ENCODE measurements at places on chromosomes 1 and 21.

GRCh38 chr1:96837057-96837780 lies 115.6 kb downstream of the PTBP2 start:
- DNase-seq = no peak

- no peak for DNase-seq
These were observed 17.8 kb downstream of the GPBP1L1 start for GRCh38 chr1:45668526-45668925.

GRCh38 chr21:45078877-45079281 lies 4.5 kb downstream of the ADARB1 start:
- peak; percentile 60 for DNase-seq

DNA sequence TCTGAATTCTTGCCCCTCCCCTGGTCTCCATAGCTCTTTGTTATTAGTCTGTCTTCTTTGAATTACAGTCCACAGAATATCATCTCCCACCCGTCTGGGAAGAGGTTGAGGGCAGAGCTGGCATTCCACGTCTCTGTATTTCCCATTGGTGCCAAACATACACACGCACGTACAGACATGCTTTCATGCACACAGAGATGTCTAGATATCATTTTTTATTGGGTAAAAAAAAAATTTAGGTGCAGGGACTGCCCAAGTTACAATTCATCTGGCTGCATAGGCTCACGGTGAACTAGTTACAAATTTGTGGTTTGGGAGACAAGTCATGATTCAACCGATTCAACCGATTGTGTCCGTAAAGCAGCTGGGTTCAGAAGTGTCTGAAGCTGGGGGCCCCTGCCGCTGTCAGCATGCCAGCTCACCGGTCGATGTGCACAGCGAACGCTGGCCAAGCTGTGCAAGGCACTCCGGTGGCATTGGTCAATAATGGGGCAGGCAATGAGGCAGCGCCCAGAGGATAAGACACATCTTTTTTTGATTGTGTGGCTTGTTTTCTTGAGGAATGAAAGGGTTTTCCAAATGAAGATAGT lies 73.7 kb downstream of the KCNN3 start:
- DNase-seq = no peak

DNA sequence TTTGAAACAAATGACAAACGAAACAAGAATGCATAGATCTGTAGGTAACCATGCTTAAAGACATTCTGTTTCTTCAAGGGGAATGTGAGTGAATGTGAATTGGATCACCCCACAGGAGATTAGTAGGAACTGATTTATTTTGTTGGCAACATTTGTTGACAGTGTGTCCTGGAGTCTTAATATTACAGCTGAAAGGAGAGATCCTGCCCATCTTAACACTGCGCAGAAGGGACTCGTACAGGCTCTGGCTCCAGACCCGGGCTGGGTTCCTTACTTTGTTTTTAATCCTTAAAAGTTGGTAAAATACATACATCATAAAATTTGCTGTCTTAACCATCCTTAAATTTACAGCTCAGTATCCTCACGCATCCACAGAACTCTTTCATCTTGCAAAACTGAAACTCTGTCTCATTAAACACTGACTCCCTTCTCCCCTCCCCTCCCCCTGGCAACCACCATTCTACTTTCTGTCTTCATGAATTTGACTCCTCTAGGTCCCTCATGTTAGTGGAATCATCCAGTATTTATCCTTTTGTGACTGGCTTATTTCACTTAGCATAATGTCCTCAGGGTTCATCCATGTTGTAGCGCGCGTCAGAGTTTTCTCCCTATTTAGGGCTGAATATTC lies 74.1 kb downstream of the GALNT2 start:
- DNase-seq = no peak

DNA sequence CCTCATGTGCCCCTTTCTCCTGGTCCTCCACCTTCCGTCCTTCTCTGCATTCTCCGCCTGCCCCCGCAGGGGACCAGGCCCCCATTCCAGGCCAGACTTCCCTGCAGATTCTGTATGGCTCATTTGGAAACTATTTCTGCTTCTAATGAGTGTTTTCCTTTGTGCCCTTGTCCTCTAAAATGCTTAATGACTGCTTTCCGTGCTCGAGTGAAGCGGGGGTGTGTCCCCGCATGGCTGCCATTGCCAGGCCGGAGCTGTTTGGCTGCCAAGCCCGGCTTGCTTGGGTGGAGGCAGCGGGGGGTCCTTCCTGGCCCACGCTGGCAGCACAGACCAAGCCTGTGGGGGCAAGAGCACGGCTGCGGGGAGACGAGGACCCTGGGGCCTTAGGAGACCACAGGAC lies 299.3 kb upstream of the VAMP3 start:
- DNase-seq = no peak

DNA sequence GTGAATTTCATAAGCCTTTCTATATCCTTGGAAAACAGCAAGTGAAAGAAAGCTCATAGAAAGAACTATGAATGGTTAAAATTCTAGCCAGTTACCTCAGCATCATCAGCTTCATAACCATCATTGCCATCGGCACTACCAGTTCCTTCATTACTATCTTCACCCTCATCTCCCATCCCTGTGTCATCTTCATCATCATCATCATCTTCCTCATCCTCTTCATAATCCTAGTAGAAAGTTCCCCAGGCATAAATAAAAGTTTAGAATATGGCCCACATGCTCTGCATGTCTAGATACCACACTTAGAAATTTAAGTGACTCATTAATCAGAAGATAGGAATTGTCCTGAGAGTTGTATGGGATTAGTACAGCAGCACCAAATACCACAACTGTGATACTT lies 49.0 kb downstream of the TPR start:
- DNase-seq = no peak

DNA sequence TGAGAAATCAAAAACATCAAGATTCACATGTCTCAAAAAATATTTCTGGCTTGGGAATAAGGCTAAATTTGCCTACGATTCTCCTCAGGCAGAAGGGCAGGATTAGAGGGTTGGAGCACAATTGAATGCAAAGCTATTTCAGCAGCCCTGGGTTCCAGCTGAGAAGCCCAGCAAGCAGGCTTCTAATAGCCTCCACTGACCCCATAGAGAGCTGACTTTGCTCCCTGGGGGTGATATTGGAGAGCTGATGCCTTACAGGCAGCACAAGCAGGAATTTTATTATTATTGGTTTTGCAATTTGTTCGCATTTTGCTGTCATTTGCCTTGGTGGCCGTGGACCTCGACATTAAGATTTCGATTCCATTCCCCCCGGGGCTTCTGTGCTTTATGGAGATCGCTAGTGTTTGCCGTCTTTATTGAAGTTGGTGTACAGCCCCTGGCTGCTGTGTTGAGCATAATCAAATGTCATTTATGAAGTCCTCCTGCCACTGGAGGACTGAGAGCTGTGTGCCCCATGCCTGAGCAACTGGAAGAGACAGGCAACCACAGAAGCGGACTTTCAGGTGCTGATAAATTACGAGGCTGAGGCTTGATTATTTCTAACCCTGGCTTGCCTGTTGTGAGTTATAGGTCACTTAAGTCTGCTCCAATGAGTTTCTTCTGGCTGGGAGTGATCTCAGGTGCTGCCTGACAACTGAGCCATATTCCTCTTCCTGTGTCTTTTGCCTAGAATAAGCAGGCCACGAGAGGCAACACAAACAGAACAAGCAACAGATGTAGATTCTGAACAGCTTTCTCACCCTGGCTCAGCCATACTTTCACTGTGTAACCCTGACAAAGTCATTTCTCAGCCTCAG lies 518.4 kb upstream of the CAMK1G start:
- no peak for DNase-seq

GRCh38 chr1:92691925-92692324 lies 93.0 kb downstream of the EVI5 start:
- DNase-seq = no peak

DNA sequence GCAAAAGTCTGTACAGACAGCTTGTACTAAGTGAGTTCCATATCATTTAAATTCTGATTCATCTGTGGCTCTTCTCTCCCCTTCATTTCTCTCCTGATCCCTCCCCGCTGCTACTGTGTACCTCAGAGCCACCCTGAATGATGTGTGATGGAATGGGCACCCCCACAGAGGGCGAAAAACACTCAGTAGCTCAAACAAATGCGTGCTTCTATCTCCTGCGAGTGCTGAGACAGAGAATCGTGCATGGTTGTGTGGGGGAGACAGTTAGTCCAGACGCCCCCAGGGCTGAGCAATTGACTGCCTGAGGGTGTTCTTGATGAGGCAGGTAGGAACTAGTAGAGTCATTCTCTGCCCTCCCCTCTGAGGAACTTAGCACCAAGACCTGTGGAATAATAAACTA lies 269.8 kb downstream of the ZNF648 start:
- no peak for DNase-seq

DNA sequence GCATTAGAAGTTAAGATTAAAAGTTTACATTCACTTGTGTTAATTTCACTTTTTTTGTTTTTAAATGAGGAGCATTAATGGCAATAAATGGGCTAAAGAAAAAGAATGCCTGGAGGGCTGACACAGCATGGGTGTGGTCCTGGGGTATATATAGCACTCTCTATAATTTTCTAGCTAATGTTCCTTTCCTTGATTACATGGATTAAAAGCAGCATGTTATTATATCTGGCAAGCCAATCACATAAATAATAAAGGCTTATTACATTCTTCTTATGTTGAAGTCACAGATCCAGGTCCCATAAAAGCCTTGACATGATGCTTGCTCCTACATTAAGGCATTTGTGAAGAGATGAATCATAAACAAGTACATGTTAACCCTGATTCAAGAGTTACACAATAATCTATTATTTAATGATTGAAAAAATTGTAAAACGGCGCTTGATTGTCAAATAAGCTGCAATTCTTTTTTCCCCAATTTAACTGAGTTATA lies 91.4 kb downstream of the LYPLAL1 start:
- DNase-seq = no peak

GRCh38 chr1:169586067-169586394 lies 250 bp downstream of the F5 start:
- DNase-seq = no peak

GRCh38 chr1:40599926-40600325 lies 65.6 kb downstream of the RIMS3 start:
- no peak for DNase-seq

GRCh38 chr1:7479571-7479970 lies 291.5 kb upstream of the VAMP3 start:
- no peak for DNase-seq

DNA sequence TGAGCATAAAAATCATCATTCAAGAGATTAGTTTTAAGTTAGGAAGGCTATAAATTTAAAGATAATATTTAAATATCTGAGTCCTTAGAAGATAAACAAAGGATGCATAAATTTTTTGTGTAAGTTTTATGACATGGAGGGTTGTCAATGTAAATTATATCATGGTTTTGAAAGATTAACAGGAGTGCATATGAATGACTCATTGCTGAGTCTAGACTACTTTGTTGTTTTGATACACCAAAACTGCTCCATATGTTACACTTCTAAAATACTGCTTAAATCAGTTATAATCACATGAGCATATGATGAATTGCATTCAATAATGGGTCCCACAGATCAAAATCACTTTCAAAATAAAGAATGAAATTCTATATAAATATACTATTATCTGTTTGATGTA lies 312.5 kb downstream of the KCNT2 start:
- DNase-seq = no peak

DNA sequence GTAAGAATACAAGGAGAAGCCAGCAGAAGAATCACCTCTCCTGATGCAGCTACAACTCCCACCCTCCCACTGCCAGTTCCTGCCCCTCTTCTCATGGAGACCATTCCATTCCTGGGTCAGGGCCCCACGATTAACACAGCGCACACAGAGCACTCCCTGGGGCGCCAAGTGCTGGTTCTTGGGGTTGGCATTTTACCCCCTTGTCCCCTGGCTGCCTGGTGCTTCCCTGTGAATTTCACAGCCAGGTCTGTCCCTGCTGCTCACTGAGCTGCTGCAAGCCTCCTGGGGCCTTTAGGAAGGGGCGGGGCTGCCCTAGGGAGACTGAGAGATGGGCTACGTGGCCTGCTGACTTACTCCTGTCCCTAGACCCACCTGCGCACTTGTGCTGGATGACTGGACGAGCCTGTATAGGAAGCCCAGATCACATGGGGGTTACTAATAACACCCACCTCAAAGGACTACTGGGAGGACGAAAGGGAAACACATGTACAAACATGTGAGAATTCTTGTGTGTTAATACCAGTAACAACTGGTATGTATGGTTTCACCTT lies 4.8 kb downstream of the ZNF672 start:
- no peak for DNase-seq

- no peak for DNase-seq
These were observed 15.1 kb upstream of the SAMD11 start for GRCh38 chr1:908661-909060.

DNA sequence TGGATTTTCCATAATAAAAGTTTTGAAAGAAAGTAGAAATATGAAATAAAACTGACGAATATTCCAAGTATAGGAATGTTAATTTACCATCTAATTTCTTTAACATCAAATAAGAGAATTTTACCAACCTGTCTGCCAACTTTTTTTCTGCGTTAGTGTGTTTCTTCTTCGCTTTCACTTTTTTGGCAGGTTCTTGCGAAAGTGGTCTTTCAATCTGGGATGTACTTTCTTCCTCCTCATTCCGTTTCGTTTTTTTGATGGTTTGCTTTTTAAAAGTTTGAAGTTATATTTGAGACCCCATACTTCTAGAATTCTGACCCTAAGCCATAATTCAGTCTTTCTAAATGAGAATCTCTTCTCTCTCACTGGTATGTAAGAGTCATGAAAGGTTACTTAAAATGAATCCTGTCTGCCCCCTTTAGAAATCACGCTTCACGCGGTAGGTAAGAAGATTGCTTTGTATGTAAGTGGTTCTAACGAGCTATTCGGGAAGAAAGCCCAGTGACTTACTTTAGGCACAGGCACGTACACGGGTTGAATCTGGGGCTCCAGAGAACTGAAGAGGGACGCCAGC lies 580 bp downstream of the RBM34 start:
- no peak for DNase-seq

- DNase-seq = no peak
These were observed 28.3 kb downstream of the COL18A1 start for GRCh38 chr21:45433301-45433700.

DNA sequence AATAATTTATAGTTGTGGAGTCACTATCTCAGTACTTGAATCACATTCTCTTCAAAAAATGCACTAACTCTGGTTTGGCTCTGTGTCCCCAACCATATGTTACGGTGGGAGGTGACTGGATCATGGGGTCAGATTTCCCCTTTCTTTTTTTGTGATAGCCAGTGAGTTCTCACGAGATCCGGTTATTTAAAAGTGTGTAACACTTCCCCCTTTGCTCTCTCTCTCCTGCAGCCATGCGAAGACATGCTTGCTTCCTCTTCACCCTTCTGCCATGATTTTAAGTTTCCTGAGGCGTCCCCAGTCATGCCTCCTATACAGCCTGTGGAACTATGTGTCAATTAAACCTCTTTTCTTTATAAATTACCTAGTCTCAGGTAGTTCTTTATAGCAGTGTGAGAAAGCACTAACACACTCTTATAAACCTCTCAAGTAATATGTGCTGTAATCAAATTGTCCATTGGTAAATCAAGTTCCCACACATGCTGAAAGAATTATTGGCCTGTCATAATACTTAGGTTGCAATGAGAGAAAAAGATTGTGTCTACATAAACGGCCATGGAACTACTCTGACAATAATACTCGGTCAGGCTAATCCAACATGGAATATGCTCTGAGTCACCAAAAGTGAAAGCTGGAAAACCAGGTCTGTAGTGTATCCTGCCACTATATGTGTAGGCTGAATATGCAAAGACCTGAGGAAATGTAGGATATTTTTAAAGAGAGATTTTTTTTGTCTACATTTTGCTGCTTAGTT lies 107.5 kb downstream of the SLC44A5 start:
- DNase-seq = no peak

All from T-helper 9 cell (primary cell).